ENCODE measurements at places on chromosomes 12 and 14.

- DNase-seq, result no peak
Observed at GRCh38 chr12:109557200-109557599, 16.1 kb downstream of the MMAB start.

GRCh38 chr14:68753690-68754089 is 39.2 kb downstream of the ZFP36L1 start:
- no peak for DNase-seq

GRCh38 chr12:88472775-88473174 is 107.5 kb downstream of the KITLG start:
- DNase-seq, result no peak

DNA sequence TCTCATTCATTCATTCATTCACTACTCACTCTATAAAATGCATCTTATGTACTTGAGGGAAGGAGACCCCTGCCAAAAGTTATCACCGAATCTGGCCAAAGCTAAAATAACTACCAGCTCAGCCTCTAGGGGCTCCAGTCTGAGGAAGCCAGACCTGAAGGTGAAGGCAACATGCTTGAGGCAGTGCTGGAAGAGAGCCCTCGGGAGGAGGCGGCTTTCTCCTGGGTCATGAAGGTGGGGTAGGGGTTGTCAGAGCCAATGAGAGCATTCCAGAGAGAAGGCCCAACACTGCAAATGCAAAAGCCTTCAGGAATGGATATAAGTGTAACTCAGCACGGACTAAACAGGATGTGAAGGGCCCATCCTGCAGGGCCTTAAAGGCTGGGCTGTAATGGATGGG is 62.4 kb downstream of the GSC start:
- no peak for DNase-seq

- DNase-seq, result no peak
Observed at GRCh38 chr14:89908712-89909450, 45.6 kb downstream of the EFCAB11 start.

Measured in activated gamma-delta T cell treated with anti-CD3 and anti-CD28 coated beads, Interleukin-2, amount 50 U/mL, for 16 hours (primary cell).